Stimulated activated CD4-positive, alpha-beta T cell treated with anti-CD3 and anti-CD28 coated beads, Interleukin-4, amount 100 ng/mL, for 4 hours (primary cell): ENCODE measurements at places on chromosomes 7 and 10.

DNA sequence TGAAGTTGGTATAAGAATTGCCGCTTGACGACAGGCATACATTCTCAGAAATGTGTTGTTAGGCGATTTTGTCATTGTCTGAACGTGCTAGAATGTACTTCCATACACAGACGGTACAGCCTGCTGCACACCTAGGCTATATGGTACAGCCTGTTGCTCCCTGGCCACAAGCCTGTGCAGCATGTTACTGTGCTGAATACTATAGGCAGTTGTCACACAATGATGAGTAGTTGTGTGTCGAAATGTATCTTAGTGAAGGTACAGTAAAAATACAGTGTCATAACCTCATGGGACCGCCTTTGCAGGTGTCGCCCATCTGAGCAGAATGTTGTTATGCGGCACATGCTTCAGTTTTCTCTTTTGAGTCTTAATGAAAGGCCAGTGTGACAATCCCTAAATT is 66.5 kb downstream of the SHH start:
- no peak for DNase-seq

DNA sequence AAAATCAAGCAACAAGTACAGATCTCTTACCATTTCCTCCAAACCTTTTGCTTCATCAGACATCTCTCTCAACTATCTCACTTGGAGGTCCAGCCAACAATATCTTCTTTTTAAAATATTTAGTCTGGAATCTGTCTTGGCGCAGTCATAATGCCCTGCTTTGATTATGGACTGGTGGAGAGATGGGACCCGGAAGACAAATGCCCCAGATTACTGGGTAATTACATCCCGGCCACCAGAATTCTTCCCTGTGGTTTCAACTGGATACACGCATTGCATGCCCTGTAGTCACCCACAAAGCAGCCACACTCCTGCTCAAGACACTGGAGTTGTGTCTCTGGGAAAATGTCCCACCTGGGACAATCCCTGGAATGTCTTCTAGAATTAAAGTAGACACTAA is 65.5 kb downstream of the BPGM start:
- DNase-seq = no peak

GRCh38 chr10:3524086-3524960 is 260.7 kb downstream of the KLF6 start:
- DNase-seq = no peak

DNA sequence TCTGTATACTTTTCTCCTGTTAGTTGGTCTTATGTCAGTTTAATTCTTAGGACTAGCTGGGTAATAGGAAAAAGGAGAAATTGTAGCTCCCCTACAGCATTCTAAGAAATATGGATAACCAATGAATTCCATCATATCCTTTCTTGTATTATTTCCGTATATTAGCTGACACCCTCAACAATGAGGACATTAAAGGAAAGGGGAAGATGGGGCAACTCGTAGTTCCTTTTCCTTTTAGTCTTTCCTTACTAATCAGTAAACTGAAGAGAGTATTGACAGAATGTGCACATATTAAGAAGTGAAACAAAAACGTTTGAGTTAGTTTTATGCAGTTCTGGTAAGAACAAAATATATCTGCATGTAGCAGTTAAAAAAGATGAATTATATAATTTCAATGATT is 35.1 kb upstream of the C10orf67 start:
- DNase-seq = no peak

DNA sequence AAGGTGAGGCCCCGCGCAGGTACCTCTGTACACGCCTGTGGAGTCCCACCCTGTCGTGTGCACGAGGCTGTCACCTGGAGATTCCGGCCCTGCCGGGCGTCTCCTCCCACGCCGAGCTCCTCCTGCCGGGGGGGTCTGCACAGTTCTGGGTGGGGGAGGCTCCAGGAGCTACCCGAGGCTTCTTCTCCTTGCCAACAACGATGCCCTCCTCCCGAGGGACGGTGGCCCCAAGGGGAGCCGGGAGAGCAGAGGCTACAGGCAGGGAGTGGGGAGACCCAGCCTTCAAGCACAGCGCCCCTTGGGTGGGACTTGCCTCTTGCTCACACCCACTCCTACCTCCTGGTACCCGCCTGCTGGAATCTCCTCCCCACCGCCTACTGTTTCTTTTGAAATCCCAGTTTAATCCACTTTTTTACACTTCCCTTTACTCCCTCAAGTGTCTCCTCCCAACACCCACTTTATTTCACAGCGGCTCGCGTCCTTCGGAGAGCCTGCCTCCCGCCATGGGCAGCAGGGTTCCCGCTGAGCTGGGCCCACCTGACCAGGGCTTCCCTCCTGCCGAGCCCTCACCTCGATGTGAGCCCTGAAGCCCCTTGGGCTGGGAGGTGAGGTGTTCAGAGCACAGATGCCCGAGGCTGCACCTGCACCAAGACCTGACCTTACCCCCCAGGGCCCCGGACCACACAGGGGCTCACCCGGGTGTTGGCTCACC is 338.1 kb downstream of the DNAJB6 start:
- DNase-seq = no peak

GRCh38 chr10:102627736-102628293 is 16.5 kb upstream of the TRIM8 start:
- no peak for DNase-seq

GRCh38 chr7:42071372-42072261 is 165.4 kb downstream of the GLI3 start:
- no peak for DNase-seq
